Activated CD4-positive, alpha-beta memory T cell treated with anti-CD3 and anti-CD28 coated beads, Interleukin-2, amount 10 ng/mL, durations not matched to agents 7 days and 5 days (primary cell): ENCODE measurements at places on chromosomes 16 and 17.

- no peak for DNase-seq
These were observed 52.8 kb upstream of the MYH10 start for GRCh38 chr17:8683355-8683754.

- no peak for DNase-seq
These were observed 2.3 kb upstream of the PGS1 start for GRCh38 chr17:78376161-78376560.

- no peak for DNase-seq
These were observed 4.7 kb downstream of the FAM20A start for GRCh38 chr17:68596411-68596945.

DNA sequence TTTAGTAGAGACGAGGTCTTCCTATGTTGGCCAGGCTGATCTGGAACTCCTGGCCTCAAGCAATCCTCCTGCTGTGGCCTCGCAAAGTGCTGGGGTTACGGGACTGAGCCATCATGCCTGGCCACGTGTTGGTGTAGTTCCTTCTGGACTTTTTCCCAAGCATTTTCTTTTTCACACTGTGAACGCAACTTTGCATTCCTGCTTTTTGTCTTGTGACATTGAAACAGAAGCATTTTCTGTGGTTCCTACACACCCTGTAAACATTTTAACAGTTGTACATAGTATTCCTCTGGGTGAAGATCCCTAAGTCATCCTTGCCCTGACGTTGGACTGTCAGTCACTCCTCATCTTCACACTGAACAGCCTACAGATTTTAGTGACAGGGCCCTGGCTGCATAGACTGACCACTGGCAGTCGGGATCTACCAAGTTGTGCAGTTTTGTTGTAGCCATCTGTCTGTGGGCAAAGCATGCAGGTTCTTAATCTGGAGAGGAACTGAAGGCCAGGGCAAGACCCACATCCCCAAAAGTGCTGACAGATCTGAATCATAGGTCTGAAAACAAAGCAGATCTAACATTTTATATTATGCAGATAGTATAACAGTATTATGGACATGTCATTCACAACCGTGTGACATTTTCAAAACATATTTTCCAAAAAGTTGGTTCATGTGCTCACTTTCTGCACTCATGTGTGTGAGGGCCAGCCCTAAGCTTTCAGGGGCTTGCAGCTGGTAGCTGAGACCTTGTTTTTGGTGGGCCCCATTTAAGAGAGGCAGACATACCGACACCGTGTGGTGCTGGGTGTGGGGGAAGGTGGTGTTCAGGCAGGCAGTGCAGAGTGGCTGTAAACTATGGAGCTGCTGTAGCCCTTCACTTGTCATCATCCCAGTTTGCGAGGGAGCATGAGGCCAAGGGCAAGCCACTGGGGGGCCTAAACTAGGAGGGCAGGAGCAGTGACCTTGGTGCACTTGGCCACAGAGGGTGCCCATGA is 59.9 kb downstream of the EPN2 start:
- DNase-seq = no peak

DNA sequence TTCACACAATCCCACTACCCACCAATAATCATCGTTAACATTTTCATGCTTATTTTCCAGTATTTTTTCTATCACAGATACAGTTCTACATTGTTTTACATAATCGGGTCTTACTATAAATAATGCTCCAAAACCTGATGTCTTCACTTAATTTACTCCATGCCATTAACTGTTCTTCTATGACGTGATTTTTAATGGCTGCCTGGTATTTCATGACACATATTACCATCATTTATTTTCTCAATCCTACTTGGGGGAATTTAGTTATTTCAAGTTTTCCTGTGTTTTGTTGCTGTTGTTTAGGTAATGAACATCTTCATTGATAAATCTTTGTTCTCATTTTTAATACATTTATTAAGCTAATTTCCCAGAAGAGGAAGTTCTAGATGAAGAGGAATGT is 14.7 kb downstream of the LPO start:
- DNase-seq = no peak

DNA sequence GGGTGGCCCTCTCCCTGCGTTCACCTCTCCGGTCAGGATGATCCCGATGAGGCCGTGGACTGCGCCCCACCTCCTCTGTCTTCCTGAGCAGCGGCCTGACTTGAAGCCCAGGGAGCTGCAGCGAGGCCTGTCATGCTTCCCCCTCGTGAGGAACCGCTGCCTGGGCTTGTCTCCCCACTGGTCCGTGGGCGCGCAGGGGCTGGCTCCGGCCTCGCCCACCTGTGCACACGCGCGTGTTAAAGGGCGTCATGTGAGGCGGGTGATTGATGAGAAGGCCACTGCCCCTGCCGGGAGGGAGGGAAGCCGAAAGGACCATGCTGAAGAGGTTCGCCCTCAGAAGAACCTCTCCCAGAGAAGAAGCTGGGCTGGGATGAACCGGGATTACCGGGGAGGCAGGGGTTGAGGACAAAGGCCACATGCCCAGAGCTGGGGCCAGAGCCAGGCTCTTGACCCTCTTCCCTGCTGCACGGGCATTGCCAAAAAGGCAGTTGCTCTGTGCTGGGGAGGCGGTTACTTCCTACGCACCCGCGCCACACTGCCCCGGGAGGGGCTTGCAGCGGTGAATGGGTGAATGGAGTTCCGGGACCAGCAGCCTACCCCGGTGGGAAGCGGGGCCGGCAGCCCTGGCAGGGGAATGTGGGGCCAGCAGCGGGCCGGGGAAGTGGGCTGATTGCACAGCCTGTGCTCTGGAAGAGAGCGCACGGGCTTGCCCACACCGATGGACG is 85.9 kb upstream of the GSE1 start:
- DNase-seq = no peak

- peak; percentile 74 for DNase-seq
These were observed 23.8 kb downstream of the SPHK1 start for GRCh38 chr17:76408037-76408849.

GRCh38 chr16:56057151-56057550 is 134.1 kb upstream of the GNAO1 start:
- no peak for DNase-seq

GRCh38 chr17:76542566-76542971 is 2.7 kb downstream of the PRCD start:
- DNase-seq = no peak

DNA sequence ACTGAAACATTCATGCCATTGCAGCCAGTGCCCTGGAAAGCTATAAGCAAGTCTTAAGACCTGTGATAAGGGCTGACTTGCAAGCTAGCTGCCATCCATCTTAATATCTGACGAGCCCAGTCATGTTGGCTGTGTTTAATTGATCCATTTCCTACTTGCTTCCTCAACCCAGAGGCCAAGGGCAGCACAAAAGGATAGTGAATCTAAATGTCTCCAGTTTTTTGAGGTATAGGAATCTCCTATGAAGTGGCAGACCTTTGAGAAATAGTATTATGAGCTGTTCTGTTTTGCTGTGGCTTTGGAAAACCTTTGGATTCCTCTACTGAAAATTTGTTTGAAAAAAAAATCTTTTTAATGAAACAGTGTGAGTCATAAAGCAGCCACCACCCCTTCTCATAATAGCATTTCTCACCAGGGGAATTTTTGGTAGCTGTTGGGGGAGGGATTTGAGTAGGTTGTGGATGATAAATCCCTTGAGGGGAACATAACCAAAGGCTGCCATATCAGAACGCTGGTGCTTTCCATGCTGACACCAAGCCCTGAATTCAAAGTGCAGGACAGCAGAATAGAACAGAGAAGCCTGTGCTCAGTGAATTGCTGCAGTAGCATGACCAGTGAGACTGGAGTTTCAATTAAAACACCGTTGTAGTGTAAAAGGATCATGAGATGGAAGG is 12.9 kb downstream of the ZNRF1 start:
- DNase-seq = peak; percentile 40

DNA sequence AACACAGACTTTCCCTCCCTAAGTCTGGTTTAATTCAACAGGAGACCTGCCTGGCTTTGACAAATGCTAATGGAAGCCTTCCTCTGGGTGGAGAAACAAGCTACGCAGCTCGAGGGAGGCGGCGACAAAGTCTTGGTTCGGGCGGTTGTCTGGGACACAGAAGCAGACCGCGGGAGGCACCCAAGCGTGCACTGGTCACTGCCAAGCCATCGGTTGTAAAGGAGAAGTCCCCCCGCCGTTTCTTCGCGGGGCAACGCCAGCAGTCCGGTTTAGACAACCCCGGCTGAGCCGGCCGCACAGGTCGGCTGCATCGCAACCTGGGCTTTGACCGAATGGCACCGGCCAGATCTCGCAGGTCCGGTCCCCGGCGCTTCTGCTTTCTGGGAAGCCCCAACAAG is 586 bp downstream of the GLYR1 start:
- DNase-seq = peak; percentile 45

DNA sequence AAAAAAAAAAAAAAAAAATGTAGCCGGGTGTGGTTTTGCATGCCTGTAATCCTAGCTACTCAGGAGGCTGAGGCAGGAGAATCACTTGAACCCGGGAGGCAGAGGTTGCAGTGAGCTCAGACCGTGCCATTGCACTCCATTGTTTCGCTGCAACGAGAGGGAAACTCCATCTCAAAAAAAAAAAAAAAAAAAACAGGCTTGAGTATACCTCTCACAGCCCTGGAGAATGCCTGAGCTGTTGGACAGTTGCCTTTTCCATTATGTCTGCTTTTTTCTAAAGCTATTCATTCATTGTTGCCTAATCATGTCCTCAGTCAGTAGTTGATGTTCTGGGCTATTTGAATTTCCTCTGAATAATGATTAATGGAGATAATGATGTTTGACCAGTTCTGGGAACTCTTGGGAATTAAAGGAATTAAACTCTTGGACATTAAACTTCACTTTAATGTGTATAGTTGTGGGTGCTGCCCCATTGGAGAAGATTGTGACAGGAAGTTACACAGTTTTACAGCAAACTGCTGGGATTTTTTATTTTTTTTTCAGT is 11.8 kb downstream of the HMOX2 start:
- no peak for DNase-seq

DNA sequence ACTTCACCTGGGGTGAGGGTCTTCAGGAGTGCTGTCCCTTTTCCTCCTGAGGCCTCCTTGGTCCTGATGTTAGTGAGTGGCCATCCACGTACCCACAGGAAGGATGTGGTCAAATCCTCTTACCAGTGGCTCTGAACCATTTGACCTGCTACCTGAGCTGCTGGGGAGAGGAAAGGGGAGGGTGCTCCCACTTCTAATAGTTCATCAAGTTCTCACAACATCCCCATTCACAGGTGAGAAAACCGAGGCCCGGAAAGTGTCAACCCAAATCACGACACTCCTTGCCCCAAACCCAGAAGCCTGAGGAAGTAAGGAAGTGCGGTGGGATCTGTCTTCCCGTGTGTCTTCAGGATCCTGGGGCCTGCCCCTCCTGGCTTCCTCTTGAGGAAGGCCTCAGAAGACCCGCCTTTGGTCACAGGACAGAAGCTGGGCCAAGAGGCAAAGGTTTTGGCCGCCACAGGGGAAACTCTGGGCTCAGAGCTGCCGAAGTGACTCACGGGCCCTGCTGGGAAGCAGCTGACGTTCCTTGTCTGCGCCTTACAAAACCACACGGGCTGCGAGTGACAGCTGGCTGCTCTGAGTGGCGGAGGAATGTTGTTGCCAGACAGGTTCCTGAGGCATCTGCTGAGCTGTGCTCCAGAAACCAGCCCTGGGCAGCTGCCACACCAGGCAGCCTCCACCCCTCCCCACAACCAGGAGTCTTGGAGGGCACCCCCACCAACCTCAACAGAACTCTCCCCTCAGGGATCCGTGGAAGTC is 13.9 kb upstream of the KIFC3 start:
- DNase-seq = peak; percentile 57

- DNase-seq = no peak
These were observed 353.8 kb upstream of the HSBP1 start for GRCh38 chr16:83453977-83454376.

GRCh38 chr16:82638095-82638798 is 11.5 kb downstream of the CDH13 start:
- DNase-seq = no peak

GRCh38 chr17:34667656-34668055 is 88.3 kb downstream of the TMEM132E start:
- DNase-seq = no peak
